ENCODE measurements at places on chromosomes 6 and 20. TPM values are rescaled to one million over a fixed set of nuclear protein-coding genes. Genes with fewer than 3 reads are reported as not detected.

Gene IL17F
- total RNA-seq, result 9.1 TPM

Gene CTAGE9
- total RNA-seq, result not detected

Gene HSPA12B
- total RNA-seq, result not detected

Gene IMPG1
- not detected for total RNA-seq

Gene C6orf136
- total RNA-seq, result 23.2 TPM

Gene TRAPPC3L
- not detected for total RNA-seq

Gene IYD
- not detected for total RNA-seq

Gene FAM83C
- total RNA-seq, result not detected

Gene SLC22A23
- 1.3 TPM for total RNA-seq
